ENCODE measurements at places on chromosomes 16 and 17. TPM values are rescaled to one million over a fixed set of nuclear protein-coding genes. Genes with fewer than 3 reads are reported as not detected.

DNA sequence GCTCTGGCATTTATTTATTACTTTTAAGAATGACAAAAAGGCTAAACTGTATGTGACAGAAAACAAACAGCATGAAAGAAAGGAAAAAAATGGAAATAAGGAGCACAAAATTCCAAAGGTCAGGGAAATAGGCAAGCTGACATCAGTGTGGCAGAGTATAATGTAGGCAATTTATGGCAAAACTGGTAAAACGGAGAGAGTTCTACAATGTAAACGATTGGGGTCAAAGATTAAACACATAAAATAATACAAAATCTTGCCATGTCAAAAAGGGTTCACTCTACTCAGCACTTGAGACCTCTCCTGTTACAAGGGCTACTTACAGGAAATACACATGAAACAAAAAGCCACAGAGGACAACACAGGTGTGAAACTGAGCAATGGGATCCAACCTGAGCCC lies 47.0 kb upstream of the CDRT4 start:
- peaks cover 15% of the 10 kb centered on the region for H3K4me1 ChIP-seq
- peak overlapping the region; percentile 40 for H3K27ac ChIP-seq
- DNase-seq = no peak

Gene DHRS7C
- total RNA-seq = not detected

GRCh38 chr16:51427085-51427484 lies 276.0 kb upstream of the SALL1 start:
- no peaks in the 10 kb centered on the region for H3K27me3 ChIP-seq
- DNase-seq = no peak
- H3K4me3 ChIP-seq = no peak overlapping the region
- no peaks in the 10 kb centered on the region for H3K4me1 ChIP-seq
- no peaks in the 10 kb centered on the region for H3K36me3 ChIP-seq

DNA sequence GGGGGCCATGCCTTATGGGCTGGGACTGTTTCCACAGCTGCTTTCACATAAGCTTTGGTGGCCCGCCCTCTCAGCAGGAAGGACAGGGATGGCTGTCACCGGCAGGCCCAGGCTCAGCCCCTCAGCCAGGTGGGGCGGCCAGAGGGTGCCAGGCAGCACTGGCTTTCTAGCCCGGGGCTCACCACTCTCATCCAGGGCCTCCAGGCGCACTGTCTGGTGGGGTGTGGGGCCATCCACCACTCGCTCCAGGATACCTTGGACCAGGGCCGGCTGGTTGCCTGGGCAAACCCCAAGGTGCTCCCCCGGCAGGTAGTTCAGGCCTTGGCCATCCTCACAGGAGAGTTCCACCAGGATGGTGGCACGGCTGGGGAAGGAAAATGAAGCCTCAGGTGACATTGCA lies 35.0 kb downstream of the NOS2 start:
- no peaks in the 10 kb centered on the region for H3K27me3 ChIP-seq
- no peak overlapping the region for H3K27ac ChIP-seq
- DNase-seq = no peak

DNA sequence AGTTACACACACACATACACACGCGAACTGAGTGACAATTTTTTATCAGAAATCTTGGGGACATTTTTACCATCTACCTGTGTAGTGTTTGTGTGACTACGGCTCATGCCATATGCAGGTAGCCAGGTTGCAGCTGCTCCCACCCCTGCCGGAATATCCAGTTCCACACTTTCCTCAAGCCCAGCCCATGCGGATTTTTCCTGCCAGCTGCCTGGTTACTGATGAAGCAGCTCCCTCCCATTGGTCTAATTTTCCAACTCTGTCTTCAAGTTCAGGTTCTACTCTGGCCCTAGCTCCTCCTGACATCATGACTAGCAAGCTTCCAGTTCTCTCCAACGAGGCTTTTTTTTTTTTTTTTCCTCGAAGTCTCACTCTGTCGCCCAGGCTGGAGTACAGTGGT lies 4.8 kb downstream of the GSG1L2 start:
- H3K4me1 ChIP-seq = no peaks in the 10 kb centered on the region
- no peak overlapping the region for H3K27ac ChIP-seq
- H3K4me3 ChIP-seq = no peak overlapping the region
- H3K36me3 ChIP-seq = no peaks in the 10 kb centered on the region
- DNase-seq = no peak
- H3K27me3 ChIP-seq = no peaks in the 10 kb centered on the region

Gene CNTROB
- total RNA-seq = 62.7 TPM

Measured in upper lobe of right lung (tissue), 1 donor.